Stimulated activated naive B cell treated with anti-CD40 and anti-IgM and Interleukin-4, amounts not matched to agents 10 μg/mL and 1 μg/mL and 100 μg/mL, for 72 hours (primary cell): ENCODE measurements at places on chromosomes 2 and 18.

GRCh38 chr2:189188115-189188805, 8.7 kb upstream of the COL5A2 start:
- no peak for DNase-seq

DNA sequence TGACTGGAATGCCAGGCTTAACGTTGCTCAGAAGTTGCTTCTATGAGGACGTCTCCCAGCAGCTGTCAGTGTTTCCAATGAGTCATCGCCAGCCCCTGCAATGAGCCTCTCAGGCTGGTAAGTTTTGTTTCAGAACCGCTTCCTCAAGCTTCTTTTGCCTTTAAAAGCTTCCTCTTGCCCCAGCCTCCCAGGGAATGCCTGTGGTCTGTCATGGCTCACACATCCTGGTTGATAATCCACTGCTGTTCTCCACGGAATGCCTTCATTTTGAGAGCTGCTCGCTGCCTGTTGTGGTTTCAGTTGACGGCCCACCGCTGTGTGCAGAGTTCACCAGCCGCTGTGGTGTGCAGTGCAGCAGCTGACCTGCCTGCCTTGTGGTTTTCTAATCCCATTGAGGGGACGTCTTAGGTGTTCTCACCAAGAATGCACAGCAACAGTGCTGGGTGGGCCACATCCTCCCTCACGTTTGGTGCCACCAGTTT, 96.4 kb downstream of the RTP5 start:
- DNase-seq, result peak; percentile 49

DNA sequence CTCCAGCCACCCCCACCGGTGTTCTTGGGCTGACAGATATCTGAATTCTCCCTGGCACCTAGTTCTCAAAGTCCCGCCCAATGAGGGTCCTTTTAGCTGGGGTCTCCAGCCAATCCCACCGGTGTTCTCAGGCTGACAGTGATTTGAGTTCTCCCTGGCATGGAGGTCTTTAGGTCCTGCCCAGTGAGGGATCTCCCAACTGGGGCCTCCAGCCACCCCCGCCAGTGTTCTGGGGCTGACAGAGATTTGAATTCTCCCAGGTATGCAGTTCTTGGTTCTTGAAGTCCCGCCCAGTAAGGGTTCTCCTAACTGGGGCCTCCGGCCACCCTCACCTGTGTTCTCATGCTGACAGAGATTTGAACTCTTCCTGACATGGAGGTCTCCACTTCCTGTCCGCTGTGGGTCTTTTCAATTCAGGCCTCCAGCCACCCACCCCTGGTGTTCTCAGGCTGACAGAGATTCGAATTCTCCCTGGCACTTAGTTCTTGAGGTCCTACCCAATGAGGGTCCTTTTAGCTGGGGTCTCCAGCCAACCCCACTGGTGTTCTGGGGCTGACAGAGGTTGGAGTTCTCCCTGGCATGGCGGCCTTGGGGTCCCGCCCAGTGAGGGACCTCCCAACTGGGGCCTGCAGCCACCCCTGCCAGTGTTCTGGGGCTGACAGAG, 154.6 kb downstream of the ANKRD36 start:
- DNase-seq, result peak; percentile 0

- no peak for DNase-seq
These were observed 110.4 kb downstream of the CTIF start for GRCh38 chr18:48649231-48649630.

GRCh38 chr2:32977228-32977758, 30.5 kb downstream of the LTBP1 start:
- no peak for DNase-seq

DNA sequence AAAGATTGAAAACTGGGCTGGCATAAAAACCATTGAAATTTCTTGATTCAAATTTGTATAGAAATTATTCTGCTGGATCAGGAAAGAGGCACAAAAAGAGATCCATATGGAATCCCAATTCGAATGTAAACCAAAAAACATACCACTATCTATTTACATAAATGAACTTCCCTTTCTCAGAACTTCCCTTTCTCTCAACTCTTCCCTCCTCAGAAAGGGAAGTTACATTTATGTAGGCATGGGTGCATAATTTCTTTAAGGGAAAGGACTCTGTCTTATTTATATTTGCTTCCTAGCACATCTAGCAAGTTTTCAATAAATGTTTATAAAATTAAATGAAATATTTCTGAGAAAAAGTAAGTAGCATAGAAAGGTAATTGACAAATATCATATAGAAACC, 398.1 kb upstream of the ATP5MC3 start:
- no peak for DNase-seq

- DNase-seq, result no peak
These were observed 1.9 kb downstream of the CYP26B1 start for GRCh38 chr2:72145658-72146329.

- DNase-seq, result no peak
These were observed 35.8 kb upstream of the ACSL3 start for GRCh38 chr2:222825031-222825430.

GRCh38 chr2:22741216-22741615, 643.8 kb upstream of the KLHL29 start:
- DNase-seq, result no peak

GRCh38 chr2:46923041-46923528, 7.5 kb upstream of the MCFD2 start:
- no peak for DNase-seq

GRCh38 chr18:75081486-75081885, 127.5 kb downstream of the PTGR3 start:
- DNase-seq, result no peak

- no peak for DNase-seq
These were observed 8.8 kb downstream of the PLCL1 start for GRCh38 chr2:197813093-197813787.

DNA sequence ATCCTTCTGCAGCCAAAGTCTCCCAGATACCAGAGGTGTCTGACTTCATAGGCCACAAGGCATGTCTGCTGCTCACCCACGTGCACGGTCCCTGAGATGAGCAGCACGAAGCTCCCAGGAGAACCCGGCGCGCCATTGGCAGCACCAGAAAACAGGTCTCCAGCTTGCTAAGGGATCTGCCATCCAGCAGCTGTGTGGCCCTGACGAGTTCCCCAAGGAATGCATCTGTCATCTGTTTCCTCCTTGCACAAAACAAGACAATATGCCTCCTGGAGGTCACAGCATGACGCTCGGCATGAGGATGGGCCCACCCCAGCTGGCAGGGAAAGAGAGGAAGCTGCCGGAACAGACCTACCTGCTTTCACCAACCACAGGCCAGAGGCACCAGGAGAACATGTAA, 29.2 kb downstream of the HS6ST1 start:
- DNase-seq, result no peak

DNA sequence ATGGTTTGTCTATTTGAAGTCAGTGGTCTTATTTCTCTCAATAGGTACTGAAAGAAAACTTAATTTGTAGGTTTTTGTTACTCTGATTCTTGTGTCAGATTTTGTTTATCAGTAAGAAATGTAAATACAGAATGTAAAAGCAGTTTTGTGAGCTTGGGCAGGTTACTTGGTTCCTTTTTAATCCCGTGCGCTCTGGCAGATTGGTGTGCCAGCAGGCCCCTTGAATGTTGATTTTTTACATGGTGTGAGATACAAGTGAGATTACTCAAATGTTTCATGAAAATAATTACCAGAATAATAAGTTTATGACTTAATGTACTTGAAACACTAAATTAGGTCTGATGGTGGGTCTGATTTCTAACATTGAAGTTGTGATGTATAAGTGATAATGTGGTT, 13.4 kb downstream of the HNRNPA3 start:
- DNase-seq, result no peak

- DNase-seq, result no peak
These were observed 206.2 kb downstream of the RTP5 start for GRCh38 chr2:242075696-242076095.

DNA sequence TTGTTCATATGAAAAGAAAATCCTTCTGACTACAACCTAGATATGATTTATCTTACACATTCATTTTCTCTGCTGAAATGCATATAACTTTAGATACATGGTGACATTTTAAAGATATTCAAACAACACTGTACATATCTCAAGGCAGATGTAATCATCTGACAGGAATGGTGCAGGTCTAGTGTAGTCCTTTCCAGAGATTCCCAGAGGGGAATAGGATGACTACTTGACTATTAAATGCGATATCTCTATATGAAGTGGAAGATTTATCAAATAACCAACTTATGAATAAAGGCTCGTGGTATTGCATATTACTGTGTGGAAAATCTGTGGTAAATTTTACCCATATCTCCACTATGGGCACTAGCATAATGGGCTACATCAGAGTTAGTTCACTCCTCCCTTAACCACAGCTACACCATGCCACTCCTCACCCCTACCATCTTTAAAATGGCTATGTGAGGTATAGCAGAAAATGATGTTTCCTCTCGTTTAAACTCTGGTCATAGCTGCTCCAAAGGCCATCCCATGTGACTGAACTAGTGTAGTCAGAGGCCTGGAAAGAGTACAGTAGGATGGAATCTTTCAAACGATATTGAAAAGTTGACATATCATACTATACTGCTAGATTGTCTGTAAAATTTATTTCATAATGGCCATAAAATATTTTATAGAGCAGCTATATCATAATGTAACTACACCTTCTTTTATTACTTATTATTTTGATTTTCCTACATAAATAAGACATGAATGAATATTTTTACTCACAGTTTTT, 9.1 kb upstream of the ITPRID2 start:
- no peak for DNase-seq

DNA sequence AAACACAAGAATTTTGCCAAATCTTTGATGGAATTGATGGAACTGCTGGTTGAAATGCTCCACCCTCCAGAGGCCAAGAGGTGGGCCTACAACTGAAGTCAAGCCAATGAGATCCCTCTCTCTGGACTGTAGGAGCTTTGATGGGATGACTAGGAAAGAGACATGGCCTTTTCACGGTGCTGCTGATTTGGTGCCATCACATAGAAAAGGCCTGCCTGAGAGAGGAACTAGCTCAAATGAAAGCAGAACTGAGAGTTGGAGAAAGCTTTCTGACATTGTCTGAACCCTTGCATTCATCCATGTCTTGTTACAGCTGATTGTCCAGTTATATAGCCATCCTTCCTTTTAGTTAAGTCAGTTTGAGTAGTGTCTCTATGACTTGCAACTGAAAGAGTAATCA, 283.8 kb upstream of the LYPD1 start:
- peak; percentile 1 for DNase-seq

GRCh38 chr2:46689993-46690392, 210.6 kb downstream of the TMEM247 start:
- DNase-seq, result no peak

DNA sequence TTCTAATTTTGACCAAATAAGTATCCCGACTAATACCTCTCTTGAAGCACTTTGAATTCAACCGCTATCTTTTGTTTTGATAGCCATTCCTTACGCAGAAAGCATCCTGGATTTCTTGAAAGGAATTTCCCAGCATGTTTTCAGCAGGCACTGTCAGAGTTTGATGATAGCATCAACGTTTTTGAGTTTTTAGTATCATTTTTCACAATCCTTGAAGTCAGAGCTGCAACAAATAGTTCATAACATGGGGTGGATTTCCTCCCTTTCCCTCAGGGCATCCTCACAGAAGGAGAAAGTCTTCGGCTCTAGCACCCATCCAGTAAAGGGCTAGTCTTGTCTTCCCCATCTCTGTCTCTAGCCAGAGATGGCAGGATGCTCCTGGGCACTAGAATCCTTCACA, 46.2 kb downstream of the ANKRD44 start:
- no peak for DNase-seq

DNA sequence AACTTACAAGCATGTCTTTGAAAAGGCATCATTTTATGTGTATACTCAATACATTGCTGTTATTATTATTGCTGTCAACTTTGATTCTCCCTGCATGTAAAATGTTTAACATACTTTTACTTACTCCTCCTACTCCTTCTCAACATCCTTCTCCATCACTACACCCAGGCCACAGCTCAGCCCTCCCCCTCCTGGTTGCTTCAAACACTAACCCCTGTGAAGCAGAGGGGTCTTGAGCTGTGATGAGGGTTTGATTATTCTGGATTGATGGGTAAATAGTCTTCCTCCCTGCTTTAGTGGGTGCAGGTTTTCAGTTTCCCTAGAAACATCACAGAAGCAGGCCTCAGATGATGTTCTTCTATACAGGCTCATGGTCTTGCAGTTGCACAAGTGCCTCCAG, 221.0 kb downstream of the OSR1 start:
- DNase-seq, result no peak

GRCh38 chr2:11506611-11506969, 27.3 kb upstream of the GREB1 start:
- DNase-seq, result no peak

- no peak for DNase-seq
These were observed 11.7 kb upstream of the NAPG start for GRCh38 chr18:10514082-10514481.

DNA sequence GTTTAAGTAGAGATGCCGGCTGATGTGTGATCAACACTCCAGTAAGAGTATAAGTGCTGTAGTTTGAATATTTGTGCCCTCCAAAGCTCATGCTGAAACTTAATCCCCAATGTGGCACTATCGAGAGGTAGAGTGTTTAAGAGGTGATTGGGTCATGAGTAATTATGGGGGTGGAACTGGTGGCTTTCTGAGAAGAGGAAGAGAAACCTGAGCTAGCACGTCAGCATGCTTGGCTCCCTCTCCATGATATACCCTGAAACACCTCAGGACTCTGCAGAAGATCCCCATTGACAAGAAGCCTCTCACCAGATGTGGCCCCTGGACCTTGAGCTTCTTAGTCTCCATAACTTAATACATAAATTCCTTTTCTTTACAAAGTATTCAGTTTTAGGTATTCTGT, 584.8 kb downstream of the TSN start:
- no peak for DNase-seq

GRCh38 chr2:149613704-149614103, 26.1 kb upstream of the MMADHC start:
- DNase-seq, result no peak

DNA sequence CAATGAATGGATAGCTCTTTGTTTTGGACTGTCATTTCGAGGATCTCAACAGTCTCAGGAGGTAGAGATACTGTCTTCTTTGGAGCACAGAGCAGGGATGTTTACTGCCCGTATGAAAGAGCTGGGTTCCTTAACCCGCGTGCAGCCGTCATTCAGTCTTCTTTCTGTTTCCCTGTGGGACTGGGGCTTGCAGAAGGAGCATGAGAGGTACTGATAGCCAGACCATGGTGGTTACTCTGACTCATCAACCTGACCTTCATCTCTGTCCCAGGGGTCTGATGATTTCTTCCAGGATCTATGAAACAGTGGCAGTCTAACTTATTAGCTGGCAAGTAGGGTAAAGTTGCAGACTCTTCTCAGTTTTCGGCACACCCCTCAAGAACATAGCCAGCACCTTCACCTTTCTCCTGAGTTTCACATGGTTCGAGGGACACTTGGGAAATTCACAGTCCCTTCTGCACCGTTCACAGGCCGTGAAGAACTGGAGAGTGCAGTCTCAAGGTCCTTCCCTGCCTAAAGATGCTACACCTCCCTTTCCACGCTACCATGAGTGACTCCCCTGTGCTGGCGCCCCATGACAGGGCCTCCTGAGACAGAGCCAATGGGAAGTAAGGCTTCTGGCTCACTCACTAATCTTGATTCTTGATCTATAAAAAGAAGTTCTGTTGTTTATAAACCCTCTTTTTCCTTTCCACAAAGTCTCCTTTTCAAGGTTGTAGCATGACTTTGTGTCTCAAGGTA, 226.2 kb downstream of the MC4R start:
- DNase-seq, result peak; percentile 64
